GM12865 (cell line): ENCODE measurements at places on chromosomes 2 and 18.

DNA sequence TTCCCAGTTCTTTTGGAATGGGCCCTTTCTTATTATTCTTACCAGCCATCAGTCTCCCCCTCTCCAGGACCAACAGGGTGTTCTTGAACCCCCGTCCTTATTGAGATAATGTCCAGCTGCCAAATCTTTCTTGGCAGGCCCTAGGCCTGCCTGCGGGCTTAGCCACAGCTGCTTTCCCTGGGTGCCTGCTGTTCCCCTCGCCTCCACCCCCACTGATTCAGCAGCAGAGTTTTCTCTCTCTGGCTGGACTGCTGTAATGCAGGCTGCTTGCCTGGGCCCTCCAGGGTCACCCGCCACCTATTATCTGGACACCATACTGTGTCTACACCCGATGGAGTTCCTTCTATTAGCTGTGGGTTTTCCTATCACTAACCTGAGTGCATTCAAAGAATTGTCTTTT lies 395.4 kb upstream of the ATP5MC3 start:
- DNase-seq, result no peak

DNA sequence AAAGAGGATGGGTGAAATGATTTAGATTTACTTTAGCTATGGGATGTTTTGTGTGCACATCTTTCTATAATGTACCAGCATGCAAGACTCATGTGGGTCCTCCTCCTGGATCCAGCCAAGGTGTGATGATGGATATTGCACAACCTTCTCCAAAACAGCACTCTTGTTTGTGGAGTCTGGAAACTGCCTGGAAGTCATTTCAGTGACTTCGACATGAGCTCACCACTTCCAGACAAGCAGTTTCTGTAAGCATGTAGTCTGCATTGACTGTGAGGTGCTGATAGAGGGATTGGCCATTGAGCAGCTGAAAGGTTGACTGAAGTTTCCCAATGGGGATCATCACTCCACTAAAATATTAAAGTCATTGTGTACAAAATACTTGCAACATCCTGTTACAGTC lies 154.0 kb downstream of the TRIB2 start:
- DNase-seq, result no peak

- peak; percentile 1 for DNase-seq
Observed at GRCh38 chr2:133421516-133422324, 146.5 kb downstream of the NCKAP5 start.

GRCh38 chr2:1993711-1994682 lies 249.7 kb upstream of the PXDN start:
- DNase-seq, result no peak

GRCh38 chr2:39408351-39409136 lies 28.5 kb downstream of the MAP4K3 start:
- DNase-seq, result peak; percentile 43

DNA sequence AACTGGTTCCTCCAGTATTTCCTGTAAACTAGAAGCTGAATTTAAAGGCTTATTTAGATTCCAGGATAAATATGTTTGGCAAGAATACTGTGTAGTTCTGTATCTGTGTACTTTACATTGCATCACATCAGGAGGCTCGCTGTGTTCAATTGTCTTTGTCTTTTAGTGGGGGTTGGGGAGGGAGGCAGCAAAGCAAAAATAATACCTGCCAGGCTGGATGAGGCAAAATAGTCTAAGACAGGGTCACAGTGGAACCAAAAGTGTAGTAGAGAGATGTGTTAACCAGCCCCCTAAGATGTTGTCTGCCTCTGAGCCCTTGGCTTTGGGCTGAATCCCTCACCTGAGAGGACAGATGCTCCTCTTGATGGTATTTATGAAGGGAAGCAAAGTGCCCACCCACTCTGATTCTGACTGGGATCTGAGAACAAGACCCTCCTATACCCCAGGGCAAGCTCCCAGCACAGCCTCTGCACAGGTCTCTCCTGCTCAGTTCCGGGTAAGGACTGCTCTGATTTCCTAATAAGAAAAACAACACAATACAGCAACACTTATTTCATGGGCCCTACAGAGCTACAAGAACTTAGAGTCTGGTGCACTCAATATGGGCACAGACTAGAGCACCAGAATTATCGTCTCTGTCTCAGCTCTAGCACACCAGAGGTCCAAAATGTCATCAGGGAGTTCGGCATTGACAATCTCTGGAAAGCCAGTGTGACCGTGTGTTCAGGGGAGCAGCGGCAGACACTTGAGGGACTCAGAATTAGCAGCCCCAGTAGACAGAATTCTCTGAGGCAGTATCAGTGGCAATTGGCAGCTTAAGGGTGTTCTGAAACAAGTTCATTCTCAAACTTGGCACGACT lies 7.2 kb upstream of the AFTPH start:
- no peak for DNase-seq

DNA sequence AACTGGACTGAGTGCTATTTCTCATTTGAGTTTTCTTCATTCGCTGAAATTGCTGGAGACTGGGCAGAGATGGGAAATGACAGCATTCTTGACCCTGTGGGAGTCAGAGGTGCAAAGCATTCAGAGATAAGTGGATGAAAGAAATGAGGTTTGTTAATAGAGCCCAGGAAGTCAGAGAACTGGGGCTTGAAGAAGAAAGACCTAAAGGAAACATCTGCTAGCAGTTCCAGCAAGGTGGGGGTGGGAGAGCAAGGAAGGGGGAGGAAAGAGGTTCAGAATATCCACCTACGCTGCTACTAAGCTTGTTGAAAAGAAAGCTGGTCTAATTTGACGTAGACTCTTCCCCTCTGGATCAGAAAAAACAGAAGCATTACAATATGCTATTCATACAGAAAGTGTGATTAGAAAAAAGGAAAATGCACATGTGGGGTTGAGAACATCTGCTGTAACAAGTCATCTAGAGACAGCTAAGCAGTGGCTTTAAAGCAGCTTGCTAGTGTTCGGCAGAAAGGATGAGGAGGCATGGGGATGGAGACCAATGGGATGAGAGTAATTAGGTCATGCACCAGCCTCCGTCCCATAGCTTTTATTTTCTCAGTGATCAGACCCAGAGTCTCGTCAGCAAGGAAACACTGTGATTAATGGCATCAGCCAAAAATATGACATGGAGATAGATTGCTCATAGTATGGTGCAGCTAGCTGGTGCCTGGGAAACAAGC lies 29.7 kb downstream of the NAB1 start:
- peak; percentile 91 for DNase-seq

GRCh38 chr2:226330206-226330605 lies 469.4 kb downstream of the IRS1 start:
- DNase-seq, result no peak

DNA sequence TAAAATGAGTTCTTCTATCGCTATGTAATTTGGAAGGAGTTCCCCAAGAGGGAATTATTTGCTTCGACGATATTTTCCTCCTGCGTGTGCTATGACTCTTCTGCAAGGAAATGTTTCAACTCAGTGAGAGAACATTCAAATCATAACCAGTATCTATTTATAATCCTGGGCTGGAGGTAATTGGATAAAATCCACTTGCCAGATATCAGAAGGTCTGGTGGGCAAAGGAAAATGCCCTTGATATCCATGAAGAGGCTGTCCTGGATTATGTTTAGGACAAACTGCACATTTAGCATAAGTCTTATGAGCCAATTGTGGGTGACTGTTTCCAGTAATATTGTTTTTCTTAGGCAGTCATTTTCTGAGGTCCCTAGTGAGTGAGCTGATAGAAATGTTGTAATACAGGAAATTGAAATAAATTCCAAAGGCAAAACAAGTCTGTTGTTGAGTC lies 17.7 kb downstream of the RPIA start:
- no peak for DNase-seq

- no peak for DNase-seq
Observed at GRCh38 chr2:150030436-150031190, 443.0 kb upstream of the MMADHC start.

- no peak for DNase-seq
Observed at GRCh38 chr2:129876541-129876940, 102.9 kb upstream of the RAB6C start.

- no peak for DNase-seq
Observed at GRCh38 chr2:146119586-146119985, 1599.7 kb upstream of the ZEB2 start.

- DNase-seq, result no peak
Observed at GRCh38 chr2:142872882-142873724, 4.4 kb upstream of the KYNU start.

DNA sequence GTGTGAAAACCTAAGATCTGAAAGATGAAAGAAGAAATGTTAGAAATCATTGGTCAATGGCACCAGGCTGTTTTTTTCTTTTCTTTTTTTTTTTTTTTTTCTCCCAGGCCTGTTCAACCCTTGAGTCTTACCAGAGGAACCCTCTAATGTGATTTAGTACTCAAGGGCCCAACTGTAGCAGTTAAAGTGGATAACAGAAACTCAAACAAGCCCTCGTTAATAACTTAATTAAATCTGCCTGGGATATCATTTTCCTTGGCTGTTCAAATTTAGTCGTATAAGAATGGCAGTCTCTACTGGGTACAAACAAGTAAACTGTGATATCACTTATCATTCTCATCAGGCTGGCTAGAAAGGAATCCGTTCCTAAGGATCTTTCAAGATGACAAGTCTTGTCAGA lies 16.5 kb downstream of the ARL4C start:
- DNase-seq, result no peak

GRCh38 chr2:51111532-51111931 lies 79.6 kb upstream of the NRXN1 start:
- DNase-seq, result no peak

DNA sequence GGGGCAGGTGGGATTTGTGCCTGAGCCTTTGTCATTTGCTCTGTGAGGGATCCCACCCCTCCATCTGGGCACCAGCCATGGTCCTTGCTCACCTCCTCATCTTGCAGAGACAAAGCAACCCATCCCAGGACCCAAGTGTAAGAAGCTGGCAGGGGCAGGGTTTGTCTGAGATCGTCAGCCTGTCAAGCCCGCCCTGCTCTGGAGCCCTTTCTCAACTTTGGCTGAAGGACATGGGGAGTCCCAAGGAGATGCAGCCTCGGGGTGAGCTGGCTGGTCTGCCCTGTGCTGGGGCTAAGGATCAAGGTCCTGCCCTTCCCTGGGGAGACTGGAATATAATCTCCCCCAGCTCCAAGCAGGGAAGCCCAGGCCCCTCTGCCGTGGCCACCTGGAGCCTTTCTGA lies 86.0 kb downstream of the CAPN13 start:
- no peak for DNase-seq

GRCh38 chr18:61893309-61893970 lies 633 bp upstream of the RNF152 start:
- DNase-seq, result peak; percentile 51

DNA sequence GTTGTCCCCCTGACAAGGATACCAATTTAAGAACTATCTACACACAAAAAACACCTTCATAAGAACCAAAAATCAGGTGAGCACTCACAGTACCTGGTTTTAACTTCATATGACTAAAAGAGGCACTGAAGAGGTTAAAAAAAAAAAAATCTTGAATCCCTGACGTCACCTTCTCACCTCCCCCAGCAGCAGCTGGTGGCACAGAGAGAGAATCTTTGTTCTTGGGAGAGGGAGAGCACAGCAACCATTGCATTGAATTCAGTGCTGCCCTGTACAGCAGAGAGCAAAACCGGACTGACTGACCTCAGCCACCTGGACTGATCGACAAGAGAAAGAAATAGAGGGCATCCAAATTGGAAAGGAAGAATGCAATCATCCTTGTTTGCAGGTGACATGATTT lies 566.0 kb downstream of the TMX3 start:
- no peak for DNase-seq

DNA sequence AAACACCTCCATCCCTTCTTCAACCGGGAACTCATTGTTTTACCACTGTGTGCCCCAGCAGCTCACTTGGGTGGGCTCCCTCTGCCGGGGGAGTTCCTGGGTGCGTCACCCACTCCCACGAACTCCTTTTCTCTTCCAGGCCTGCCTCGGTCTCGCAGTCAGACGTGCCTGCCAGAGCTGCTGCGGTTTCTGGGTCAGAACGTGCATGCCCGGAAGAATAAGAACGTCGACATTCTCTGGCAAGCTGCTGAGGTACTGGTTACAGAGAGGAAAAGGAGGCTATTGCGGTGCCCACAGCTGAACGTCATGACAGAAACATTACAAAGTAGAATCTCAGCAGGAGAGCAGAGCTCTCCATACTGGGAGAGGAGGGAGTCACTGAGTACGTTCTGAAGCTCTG lies 35.6 kb downstream of the COA5 start:
- no peak for DNase-seq

GRCh38 chr2:190215620-190216019 lies 104.0 kb downstream of the HIBCH start:
- no peak for DNase-seq

GRCh38 chr2:45678791-45679348 lies 27.4 kb downstream of the PRKCE start:
- DNase-seq, result no peak

GRCh38 chr18:79246309-79247108 lies 149.2 kb upstream of the NFATC1 start:
- peak; percentile 75 for DNase-seq

DNA sequence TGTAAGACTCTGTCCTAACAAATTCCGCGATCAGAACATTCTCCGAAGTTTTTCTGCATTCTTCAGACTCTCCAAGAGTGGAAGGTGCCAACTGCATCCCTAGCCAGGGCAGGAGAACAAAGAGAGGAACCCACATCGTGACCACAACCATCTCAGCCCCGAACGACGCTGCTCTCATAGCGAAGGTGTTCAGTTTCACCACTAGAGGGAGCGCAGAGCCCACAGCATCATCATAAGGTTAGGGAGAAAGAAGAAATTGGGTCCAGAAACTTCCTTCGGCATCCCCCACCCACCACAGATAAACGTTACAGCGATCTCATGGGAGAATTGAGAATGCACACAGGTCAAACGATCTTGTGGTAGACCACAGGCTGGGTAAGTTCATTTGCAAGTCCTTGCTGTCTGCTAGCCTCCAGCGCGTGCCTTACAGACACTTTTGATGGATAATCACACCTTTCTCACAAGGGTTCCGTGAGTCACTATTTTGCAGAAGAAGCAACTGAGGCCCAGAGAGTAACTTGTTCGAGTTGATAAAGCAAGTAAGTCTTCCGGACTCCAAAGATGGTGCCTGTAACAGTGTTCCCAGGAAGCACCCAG lies 53.7 kb upstream of the ARL4C start:
- peak; percentile 64 for DNase-seq

GRCh38 chr2:45435316-45435715 lies 175.8 kb downstream of the SRBD1 start:
- DNase-seq, result no peak

DNA sequence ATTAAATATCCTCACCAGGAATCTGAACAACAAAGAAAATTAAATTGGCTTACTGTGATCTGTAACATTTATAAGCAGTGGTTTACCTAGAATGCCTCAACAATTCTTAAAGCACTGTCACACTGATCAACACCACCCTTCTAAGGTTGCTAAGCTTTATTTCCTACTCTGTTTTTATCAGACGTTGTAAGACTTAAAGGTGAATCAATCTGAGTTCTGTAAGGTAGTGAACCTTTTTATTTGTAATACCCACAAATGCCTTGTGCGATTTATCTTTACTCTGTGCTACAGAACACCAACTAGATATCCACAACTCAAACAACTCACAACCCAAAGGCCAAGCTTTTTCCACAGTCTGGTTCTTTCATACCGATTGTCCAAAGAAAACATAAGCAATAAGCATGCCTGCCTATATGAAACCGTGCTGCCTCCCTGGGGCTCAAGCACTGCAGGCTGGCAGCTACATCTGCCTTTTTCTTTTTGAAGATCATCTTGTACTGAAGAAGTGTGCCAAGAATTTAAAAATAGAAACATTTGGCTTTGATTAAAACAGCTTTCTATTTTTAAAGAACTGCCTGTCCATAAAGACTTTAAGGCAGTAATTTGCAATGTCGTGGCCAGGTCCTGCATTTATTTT lies 490.7 kb downstream of the NUP35 start:
- DNase-seq, result no peak
